Stimulated activated CD8-positive, alpha-beta memory T cell treated with anti-CD3 and anti-CD28 coated beads, Interleukin-4, amount 100 ng/mL, for 1 hour (primary cell): ENCODE measurements at places on chromosomes 16 and 17.

DNA sequence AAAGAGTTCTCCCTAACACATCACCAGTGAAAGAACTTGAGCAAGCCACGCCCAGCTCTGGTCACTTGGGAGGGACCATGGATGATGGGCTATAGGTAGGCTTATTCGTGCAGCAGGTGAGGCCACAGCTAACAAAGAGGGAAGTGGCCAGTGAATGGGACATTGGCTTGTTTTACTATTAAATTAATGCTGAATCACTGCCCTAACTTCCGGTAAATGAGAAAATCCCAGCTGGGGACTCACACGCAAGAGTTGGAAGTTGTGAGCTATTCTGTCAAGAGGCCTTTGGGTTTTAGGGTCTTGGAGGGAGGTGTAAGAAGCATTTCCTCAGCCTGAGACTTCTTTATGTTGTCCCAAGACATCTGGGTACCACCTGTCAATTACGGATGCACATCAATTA, 315.3 kb downstream of the XYLT1 start:
- no peak for DNase-seq

GRCh38 chr17:1058423-1059130, 61.6 kb downstream of the TIMM22 start:
- no peak for DNase-seq

DNA sequence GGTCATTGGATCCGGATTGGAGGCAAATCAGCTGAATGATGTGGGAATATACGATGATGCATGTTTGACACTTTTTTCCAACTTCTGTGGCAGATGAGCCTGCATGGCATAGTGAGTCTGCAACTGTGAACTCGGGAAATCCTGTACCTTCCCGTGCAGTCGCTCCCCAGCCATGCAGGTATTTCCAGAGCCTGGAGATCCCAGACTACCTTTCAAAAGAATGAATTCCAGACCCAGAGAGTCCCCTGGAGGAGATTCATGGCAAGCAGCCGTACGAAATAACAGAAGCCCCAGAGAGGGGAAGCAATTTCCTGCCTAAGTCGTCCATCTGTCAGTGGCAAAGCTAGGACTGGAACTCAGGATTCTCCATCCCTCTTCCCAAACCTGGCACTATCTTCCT, 75.7 kb upstream of the FAM20A start:
- DNase-seq = no peak

- no peak for DNase-seq
Measured at GRCh38 chr17:47797797-47798196, 23.8 kb downstream of the OSBPL7 start.

GRCh38 chr16:66147291-66147690, 219.2 kb upstream of the CDH5 start:
- DNase-seq = no peak

DNA sequence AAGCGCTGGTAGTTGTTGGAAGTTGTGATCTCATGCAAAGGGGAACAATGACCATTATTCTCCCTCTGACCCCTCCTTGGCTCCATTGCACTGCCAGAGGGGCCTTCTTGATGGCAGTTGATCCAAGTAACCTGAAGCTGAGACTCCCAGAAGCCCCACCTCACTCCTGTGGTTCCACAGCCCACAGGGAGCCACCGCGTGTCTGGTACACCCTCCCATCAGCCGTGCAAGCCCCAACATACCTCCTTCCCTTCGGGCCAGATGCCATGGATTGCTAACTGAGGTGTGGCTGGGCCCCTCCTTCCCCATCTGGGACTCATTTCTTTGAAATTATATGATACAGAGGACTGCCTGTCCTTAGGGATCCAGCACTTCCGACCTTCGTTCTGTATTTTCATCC, 17.8 kb downstream of the SAP30BP start:
- DNase-seq = no peak
